ENCODE measurements at places on chromosomes 11 and 22.

- no peak for DNase-seq
These were observed 687.2 kb downstream of the OPCML start for GRCh38 chr11:132844956-132845696.

GRCh38 chr11:59992425-59992824, 24.6 kb upstream of the OOSP4B start:
- no peak for DNase-seq

DNA sequence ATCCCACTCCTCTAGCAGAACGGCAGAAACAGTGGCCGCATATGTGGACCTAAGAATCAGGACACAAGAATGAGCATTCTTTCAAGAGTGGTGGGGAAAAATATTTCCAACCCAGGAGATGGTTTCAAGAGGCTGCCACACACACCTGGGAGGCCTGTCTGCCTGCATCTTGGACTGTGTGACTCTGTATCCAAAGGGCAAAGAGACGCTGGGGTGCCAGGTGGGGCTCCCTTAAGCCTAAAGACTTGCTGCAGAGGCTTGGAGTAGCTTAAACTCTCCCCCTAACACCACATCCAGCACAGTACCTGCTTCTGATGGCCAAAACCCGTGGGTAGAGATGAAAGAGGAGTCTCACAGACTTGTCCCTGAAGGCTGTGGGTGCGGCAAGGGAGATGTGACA, 3.5 kb downstream of the CXCR5 start:
- no peak for DNase-seq

DNA sequence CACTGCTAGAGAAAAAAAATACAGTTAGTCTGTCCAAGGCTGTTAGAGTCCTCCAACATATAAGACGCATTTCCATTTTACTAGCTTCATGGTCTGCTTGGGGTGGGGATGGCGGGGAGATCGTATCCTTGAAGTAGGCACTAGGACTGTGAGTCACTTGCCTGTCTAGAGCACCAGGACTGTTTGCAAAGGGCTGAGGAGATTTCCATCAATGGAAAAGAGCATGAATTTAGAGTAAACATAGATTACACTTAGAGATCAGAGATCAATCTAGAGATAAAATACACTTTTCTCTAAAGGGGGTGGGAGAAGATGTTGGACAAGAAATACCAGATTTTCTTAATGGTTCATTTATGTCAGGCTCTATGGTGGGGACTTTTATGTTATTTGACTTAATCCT, 1.7 kb upstream of the MS4A7 start:
- DNase-seq = no peak

- no peak for DNase-seq
These were observed 66.6 kb upstream of the CECR2 start for GRCh38 chr22:17302616-17303015.

- no peak for DNase-seq
These were observed 953 bp downstream of the ATG16L2 start for GRCh38 chr11:72815110-72815618.

- DNase-seq = no peak
These were observed 61.5 kb downstream of the CACNG2 start for GRCh38 chr22:36641902-36642640.

DNA sequence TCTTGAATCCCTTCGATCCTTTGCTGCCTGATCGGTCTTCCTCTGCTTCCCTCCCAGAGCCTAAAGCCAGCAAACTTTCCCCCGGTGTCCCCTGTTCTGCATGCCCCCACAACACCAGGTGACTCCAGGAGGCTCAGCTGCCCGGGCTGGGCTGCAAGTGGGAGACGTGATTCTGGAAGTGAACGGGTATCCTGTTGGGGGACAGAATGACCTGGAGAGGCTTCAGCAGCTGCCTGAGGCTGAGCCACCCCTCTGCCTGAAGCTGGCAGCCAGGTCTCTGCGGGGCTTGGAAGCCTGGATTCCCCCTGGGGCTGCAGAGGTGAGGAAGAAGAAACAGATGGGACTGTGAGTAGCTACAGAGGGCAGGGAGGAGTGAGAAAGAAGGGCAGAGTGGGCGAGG, 3.6 kb downstream of the NHERF4 start:
- DNase-seq = no peak

DNA sequence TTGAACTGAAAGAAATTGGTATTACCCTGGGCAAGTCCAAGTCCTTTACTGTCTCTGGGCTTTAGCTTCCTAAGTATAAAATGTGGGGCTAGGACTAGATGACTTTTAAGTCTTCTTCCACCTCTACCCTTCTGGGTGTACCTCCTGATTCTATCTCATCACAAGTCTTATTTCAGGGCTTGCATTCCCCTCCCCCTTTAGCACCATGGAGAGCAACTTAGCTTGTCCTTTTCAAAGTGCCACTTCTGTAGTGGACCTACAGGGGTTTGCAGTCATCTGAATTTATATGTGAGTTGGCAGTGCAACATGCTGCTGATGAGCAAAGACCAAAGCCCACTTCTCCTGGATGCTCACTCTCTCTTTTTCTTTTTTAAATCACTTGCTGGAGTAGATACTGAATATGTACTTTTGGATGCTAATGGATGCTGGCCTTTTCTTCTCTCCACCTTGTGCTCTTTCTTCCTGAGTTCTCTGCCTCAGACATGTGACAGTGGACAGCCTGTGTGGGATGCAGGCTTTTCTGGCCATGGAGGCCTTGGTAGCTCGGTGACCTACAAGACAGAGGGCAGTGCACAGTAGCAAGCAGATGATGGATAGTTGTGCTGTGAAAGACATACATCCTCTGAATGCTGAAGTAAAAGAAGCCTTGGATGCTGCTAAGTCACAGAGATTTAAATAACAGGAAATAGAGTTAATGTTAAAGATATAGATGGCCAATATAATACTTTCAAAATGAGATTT, 185.0 kb downstream of the NELL1 start:
- DNase-seq = no peak

DNA sequence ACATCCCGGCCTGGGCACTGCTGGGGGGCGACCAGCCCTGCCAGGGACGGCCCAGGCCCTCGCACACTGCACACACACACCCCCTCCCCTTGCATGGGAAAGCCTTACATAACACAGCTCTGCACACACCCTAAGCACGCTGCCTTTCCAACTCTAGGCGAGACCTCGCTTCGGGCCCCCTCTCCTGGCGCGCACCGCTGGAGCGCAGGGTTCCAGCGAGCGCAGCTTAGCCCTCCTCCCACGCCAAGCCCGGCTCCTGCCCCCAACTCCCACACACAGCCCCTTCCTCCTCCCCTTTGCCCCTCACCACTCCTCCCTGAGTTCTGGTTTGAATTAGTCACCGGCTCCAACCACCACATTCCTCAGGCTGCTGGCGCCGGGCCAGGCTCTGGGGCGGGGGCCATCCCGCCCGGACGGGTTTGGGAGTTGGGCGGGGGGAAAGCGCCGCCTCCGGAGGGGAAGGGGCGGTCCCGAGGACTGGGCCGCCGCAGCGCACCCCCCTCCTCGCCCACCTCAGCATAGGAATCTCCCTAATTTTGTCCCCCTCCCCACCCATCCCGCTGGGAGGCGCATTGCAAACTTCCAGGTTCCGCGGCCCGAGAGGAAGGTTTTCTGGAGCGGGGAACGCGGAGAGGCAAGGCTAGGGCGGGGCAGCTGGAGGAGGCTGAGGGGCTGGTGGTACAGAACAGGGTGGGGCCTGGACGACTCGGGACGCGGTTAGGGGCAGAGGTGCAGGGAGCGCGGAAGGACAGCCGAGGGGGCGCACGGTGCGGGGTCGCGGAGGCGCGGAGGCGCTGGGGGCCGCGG, 966 bp downstream of the AHNAK start:
- peak; percentile 87 for DNase-seq

DNA sequence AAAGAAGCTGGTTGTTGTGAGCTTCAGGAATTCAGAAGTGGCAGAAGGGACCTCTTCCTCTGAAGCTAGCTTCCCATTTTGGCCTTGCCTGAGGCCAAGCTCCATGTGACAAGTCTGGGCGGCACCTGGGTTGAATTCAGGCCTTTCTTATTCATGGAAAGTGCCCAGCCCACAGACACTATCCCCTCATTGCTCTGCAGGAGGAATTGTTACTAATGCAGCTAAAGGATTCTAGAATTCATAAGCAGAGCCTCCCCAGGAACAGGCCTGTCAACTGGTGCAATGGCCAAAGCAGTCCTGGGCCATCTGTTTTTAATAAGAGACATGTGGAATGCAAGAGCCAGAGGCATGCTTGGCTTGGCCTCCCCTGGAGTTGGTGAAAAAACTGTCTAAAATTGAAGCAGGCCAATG, 71.4 kb downstream of the SLC1A2 start:
- DNase-seq = no peak

DNA sequence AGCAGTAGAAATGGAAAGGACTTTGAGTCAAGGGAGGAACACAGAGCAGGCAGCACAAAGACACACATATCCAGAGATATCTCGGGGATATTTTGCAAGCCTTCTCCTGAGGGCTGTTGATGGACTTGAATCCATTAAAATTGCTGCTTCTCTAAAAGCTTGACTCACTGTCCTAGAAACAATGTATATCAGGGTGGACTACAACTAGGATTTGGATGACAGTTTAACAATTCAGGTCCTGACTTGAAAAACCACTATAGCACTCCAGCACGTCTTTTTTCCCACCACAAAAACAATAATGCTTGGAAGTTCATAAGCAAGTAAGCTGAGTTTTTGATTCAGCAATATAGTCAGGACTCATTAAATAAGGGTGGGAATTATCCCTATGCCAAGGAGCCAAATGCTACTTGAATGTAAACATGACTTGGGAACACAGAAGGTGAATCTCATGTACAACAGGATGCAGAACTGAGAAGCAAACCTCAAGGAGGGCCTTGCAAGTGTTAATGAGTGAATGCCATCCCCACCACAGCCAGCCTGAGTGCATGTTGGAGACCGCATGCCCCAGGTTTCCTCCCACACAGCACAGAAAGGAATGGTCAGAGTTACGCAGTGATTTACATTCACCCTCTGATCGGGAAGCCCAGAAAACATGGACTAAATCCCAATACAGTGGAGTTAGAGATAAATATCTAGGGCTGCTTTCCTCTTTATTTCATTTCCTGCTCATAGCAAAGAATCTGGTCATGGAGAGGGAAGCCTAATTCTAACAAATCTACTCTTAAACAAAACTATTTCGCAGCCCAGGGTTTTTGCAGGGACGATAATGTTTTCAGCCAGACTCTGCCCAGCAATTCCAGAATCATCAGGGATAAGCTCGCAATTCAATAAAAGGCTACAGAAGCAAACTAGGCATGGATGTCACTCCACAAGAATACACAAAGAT, 98.4 kb upstream of the OR9G4 start:
- no peak for DNase-seq

DNA sequence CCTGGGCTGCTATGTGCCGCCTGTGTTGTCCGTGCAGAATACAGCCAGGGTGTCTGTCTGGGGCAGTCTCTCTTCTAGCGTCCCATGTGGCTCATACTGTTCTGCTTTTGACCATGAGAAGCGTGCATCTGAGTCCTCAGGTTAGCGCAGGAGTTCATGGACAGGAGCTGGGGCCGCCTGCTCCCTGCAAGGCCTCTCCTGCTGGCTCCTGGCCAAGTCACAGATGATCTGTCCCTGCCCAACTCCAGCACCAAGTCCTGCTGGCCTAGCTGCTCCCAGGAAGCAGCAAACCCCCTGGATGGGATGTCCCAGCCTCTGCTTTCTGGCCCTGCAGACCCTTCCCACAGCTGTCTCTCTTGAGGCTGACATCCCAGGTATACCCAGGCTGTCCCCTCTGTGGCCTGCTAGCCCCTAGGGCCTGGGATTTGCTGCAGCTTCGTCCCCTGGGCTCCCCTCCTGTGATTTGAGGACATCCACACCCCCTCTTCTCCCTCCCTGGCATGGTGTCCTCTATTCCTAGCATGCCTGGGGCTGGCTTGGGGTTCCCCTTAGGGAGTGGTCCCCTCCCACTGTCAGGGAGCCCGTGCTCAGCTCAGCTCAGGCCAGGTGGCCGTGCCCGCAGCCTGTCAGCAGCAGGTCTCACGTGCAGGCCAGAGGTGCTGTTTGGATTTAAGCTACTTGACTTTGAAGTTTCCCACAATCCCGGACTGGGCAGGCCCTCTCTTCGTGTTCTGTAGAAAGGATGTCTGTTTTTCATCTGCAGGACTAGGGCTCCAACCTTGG, 17.8 kb downstream of the PRR5 start:
- no peak for DNase-seq

- DNase-seq = no peak
These were observed 82.1 kb downstream of the CSTPP1 start for GRCh38 chr11:47018637-47019036.

- DNase-seq = no peak
These were observed 60.2 kb downstream of the ENDOD1 start for GRCh38 chr11:95149651-95150364.

DNA sequence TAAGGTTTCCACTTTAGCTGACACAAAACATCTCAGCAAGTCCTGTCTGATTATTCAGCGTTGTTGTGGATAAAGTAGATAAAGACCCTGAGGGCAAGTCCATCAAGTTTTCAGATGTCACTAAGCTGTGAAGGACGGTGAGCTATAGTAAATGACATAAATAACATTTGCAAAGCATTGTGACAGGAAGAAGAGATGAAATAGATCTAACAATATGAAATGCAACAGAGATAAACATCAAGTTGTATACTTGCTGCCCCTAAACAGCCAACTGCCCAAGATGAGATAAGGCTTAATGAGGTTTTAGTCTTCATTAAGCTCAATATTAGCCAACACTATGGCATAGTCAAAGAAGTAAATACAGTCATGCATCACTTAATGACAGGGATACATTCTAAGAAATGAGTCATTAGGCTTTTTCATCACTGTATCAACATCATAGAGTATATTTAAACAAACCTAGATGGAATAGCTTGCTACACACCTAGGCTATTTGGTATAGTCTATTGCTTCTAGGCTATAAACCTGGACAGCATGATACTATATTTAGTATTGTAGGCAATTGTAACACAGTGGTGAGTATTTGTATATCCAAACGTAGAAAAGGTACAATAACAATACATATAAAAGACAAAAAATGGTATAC, 625.1 kb upstream of the ANO5 start:
- DNase-seq = no peak

DNA sequence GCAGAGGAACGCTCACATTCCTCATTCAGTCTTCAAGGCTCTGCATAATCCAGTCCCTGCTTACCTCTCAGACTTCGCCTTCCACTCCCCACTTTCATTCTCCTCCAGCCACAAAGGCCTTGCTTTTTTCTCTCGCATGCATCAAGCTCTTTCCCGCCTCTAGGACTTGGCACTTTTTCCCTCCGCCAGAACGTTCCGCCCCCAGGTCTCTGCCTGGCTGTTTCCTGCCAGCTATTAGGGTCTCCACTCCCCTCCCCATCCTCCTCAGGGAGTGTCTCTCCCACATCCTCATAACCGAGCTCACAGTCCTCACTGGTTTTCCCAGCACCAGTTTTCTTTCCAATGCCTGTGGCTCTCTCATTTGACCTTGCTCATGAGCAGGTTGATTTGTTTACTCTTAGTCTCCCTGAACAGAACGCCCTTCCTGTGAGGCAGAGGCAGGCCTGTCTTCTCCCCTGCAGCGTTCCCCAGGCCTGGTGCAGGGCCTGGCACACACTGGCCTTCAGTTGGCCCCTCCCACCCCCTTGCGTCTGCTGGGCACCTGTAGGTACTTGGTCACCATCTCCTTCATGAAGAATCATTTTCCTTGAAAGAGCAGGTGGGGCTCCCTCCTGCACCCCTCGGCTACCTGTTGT, 75.2 kb downstream of the RTL6 start:
- no peak for DNase-seq

GRCh38 chr22:22959147-22959827, 71.7 kb downstream of the IGLL5 start:
- no peak for DNase-seq

Data from gastrocnemius medialis (tissue), 4 donors.